RCC 7860 (cell line): ENCODE measurements at places on chromosomes 4 and X.
A peak's percentile ranks its signal among the peaks of the same experiment; 100 is the strongest.

DNA sequence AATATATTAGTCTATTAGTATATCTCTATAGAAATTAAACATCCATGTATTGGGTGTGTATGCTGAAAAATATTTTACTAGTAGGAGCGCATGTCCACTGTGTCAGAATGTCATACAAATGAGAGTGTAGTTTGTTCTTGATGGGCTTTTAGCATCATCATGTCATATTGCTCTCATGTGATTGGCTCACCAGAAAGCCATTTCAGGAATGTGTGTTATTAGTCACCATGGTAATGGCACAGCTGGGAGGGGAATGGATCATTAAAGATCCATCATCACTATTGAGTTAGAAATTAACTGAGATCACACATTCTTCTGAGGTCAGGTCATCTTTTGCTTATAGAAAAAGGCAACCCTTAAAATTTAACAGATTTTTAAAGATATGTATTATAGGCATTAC is 77.3 kb downstream of the PHEX start:
- DNase-seq = peak; percentile 88

GRCh38 chr4:8548731-8549351 is 31.4 kb upstream of the GPR78 start:
- DNase-seq = no peak

GRCh38 chr4:161448550-161449180 is 715.1 kb downstream of the FSTL5 start:
- DNase-seq = no peak

DNA sequence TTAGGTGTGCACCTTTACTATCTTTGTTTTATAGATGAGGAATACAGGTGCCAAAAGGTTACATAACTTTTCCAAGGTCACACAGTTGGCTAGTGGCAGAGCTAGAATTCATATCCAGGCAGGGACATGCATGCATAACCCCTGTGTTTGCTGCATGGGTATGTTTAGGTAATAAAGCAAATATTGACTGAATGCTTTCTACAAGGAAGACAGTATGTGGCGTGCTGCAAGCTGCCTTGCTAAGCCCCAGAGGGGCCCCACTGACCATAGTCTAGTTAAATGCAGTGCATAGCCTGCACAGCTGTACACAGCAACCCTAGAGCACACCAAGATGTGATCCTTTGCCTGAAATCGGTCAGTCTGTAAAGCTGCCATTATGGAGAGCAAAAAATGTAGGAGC is 320.5 kb upstream of the IGFBP7 start:
- no peak for DNase-seq

DNA sequence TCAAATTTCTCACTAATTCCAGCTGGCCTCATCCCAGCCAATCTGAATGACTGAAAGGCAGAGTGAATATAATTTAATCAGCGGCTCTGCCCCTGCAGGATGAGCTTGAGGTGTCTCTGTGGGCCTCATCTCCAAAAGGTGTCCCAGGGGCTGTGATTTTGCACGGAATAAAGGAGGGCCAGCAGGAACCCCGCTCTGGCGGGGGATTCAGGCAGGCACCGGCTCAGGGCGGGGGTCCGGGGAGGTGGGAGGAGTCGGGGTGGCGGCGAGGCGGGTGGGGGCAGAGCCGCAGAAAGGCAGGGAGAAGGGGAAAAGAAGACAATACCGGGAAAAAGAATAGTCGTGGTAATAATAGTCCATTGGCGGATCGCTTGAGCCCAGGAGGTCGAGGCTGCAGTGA is 16.0 kb upstream of the ERCC6L start:
- no peak for DNase-seq

- no peak for DNase-seq
Measured at GRCh38 chr4:135277980-135278315, 1076.4 kb upstream of the PABPC4L start.

GRCh38 chrX:40459571-40460158 is 121.1 kb upstream of the ATP6AP2 start:
- DNase-seq = no peak

- no peak for DNase-seq
Measured at GRCh38 chr4:181559637-181560036, 683.6 kb upstream of the TENM3 start.

- DNase-seq = no peak
Measured at GRCh38 chr4:84481077-84481859, 17.8 kb downstream of the NKX6-1 start.

- DNase-seq = no peak
Measured at GRCh38 chr4:17701882-17702281, 79.5 kb downstream of the FAM184B start.

GRCh38 chr4:113730467-113731216 is 30.9 kb downstream of the CAMK2D start:
- DNase-seq = no peak
